Ovary (tissue), 10 donors: ENCODE measurements at places on chromosomes 11 and 22. TPM values are rescaled to one million over a fixed set of nuclear protein-coding genes. Genes with fewer than 3 reads are reported as not detected.

PLAAT5 gene
- total RNA-seq: 22.2 TPM

C22orf15 gene
- 1.9 TPM for total RNA-seq

HBB gene
- 393 TPM for total RNA-seq

- no peak overlapping the region for H3K4me3 ChIP-seq
- H3K27ac ChIP-seq: no peak overlapping the region
- H3K4me1 ChIP-seq: no peaks in the 10 kb centered on the region
- no peak for DNase-seq
- H3K27me3 ChIP-seq: no peaks in the 10 kb centered on the region
These were observed 291.0 kb downstream of the GUCY1A2 start for GRCh38 chr11:106727256-106727655.

DNA sequence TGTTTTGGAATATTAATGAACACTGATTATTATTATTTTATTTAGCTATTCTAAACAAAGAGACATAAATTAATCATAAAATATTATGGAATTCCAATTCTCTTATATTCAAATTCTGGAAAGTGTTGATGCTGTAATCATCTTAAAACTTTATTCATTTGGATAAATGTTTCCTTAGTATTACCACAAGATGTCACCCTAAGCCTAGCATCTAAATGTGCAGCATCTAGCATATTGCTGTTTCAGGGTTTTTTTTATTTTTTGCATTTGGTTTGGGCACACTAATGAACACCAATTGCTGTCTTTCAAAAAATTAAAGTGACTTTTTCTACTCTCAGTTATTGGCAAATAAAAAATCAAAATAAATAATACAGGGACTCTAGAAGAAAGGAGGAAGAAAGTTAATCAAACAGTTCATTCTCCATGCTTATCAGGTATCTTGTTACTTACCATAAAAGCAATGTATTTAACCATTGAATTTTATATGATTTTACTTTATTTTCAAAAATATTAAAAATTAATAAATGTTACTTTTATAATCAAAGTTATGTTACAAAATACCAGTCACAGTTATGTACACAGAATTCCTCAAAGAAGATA is 31.8 kb downstream of the DLG2 start:
- no peak overlapping the region for H3K4me3 ChIP-seq
- H3K4me1 ChIP-seq: no peaks in the 10 kb centered on the region
- no peak overlapping the region for H3K27ac ChIP-seq
- DNase-seq: no peak
- no peaks in the 10 kb centered on the region for H3K27me3 ChIP-seq
- no peaks in the 10 kb centered on the region for H3K36me3 ChIP-seq

RAB38 gene
- 4.3 TPM for total RNA-seq
